CD8-positive, alpha-beta memory T cell (primary cell): ENCODE measurements at places on chromosomes 2 and 18. TPM values are rescaled to one million over a fixed set of nuclear protein-coding genes. Genes with fewer than 3 reads are reported as not detected.

Gene CYBRD1
- 0.95 TPM for total RNA-seq

Gene ST6GAL2
- not detected for total RNA-seq

Gene CYP26B1
- not detected for total RNA-seq

Gene FZD7
- 0.75 TPM for total RNA-seq

Gene C2orf15
- total RNA-seq: 0.92 TPM

Gene CD8A
- 359 TPM for total RNA-seq

Gene ESPNL
- total RNA-seq: not detected

Gene TRPM8
- total RNA-seq: not detected

Gene ACVR1C
- total RNA-seq: 0.66 TPM

Gene GKN2
- total RNA-seq: not detected

Gene SMAD7
- 23.3 TPM for total RNA-seq

Gene FAM161A
- 5.6 TPM for total RNA-seq

Gene SPATA3
- total RNA-seq: not detected

Gene STON1
- total RNA-seq: 0.89 TPM

Gene OR6B2
- total RNA-seq: not detected

Gene ALPP
- total RNA-seq: not detected

Gene NT5C1B
- not detected for total RNA-seq

Gene ERLEC1
- total RNA-seq: 26.4 TPM

Gene RMDN2
- 4.1 TPM for total RNA-seq

Gene CASP8
- 48.1 TPM for total RNA-seq

Gene STARD6
- total RNA-seq: 0.46 TPM

Gene DIPK1C
- not detected for total RNA-seq

Gene SLC14A1
- 2.3 TPM for total RNA-seq

Gene HOXD3
- not detected for total RNA-seq
